Esophagus squamous epithelium (tissue), 5 donors: ENCODE measurements at places on chromosomes 2 and 18.

GRCh38 chr2:69200107-69200520 is 186.9 kb downstream of the GFPT1 start:
- DNase-seq: no peak

- no peak for DNase-seq
Observed at GRCh38 chr2:233256048-233256447, 4.6 kb downstream of the ATG16L1 start.

DNA sequence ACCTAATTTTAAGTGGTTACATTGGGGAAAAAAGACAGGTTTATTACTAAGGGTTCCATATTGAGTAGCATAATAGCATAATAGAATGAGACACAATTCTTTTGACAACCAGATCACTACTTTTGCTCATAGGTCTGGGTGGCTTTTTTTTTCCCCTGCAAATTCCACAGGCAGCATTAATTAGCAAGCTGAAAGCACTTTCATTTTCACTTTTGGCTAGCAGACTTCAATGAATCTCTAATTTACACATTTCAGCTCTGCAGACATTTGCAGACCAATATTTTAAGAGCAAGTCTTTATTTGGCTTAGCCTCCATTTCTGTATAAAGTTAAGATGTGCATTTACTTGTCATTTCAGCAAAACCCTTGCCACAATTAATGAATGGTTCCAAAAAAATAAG is 185.5 kb downstream of the NOL4 start:
- DNase-seq: no peak

DNA sequence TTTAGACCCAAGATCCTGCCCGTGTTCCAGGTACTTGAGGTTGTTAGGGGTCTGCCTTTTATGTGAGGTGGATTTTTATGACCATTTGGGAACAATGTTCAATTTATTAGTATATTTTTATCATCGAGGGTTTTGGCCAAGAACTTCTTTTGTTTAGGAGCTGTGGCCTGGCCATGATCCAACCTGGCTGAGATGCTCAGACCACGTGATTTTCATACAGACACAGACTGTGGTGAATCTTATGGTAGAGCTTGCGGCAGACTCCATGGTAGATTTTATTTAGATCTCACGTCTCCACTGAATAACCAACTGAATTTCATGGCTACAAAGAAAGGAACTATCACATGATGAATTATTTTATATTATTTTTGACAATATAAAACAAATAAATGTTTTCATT is 405.5 kb upstream of the VWC2L start:
- no peak for DNase-seq

GRCh38 chr2:103810875-103811274 is 1043.0 kb upstream of the POU3F3 start:
- no peak for DNase-seq

GRCh38 chr2:118309257-118309945 is 221.1 kb downstream of the INSIG2 start:
- no peak for DNase-seq

DNA sequence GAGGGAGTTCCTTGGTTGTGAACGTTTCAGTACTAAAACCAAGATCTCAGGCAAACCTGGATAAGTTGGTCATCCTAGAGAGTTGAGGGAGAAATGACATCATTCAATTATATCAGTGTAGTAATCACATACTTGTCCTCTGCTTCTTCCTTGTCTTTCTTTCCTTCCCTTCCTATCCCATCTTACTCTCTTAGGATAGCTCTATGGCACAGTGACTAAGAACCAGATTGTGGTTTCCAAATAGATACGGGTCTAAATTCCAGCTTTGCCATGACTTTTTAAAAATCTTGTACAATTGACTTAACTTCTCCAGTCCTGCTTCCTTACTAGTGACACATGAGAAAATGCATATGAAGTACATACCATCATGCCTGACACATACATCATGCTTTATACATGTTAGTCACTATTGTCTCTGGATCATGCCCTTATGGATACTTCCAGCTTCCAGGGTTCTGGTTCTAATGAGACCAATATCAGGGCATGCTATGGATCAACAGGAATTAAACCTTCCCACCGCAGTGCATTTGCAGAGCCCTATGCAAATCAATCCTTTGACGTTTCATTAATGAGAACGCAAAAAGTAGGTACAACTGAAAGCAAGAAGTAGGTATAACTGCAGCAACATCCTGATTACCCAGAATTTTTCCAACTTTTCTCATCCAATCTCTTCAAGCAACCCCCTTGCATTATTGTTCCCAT is 168.0 kb upstream of the KLF7 start:
- DNase-seq: no peak

- DNase-seq: no peak
Observed at GRCh38 chr2:50491541-50492476, 540.1 kb downstream of the NRXN1 start.

DNA sequence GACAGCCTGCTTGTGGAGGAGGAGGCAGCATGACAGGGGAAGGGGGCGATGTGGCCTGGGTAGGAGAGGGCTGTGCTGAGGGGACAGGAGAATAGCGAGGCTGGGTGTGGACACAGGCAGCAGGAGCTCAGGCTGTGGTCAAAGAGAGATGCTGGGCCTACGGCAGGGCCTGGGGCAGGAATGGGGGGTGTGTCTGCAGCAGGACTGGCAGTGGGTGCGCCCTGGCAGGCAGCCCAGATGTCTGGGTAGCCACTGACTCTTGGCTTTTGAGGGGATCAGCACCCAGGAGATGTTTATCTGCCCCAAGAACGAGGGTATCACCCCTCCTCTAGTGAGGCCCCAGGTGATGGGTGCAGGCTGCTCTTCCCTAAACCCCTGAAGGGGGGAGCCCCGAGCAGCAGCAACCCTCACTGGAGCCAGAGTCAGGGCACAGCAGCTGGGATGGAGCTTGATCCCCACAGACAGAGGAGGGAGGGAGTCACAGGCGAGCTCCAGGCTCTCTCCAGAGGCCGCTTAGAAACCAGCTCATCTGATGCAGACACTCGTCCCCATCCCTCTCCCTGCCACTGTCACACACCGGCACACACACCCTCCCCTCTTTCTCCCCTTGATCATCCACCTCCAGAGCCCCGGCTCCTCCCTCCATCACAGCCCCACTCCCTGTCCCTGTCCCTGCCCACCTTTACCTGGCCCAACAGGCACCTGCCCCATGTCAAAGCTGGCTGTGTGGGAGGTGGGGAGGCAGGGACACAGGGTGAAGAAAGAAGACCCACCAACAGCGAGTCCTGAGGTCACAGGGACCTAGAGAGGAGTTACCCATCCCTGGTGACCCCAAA is 29.8 kb upstream of the TNS1 start:
- DNase-seq: no peak

DNA sequence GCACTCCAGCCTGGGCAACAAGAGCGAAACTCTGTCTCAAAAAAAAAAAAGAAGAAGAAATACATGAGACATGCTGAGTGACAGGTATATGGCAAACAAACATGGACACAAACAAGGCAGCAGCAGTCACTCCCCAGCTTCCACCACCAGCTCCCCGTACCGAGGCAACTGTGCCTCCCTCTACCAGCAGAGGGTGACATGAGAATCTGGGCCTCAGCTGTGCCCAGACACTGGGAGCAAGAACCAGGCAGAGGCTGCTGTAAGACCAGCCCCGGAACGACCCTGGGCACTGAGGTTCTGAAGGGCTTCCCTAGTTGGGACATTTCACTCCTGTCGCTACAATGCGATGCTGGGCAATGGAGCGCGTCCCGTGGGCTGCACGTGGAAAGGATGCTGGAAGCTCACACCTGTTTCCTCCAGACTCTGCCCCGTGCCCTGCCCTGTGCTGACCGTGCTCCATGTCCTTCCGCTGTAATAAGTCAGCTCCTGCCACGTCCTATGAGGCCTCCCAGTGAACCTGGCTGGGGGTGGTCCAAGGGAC is 37.1 kb downstream of the BOK start:
- DNase-seq: no peak

DNA sequence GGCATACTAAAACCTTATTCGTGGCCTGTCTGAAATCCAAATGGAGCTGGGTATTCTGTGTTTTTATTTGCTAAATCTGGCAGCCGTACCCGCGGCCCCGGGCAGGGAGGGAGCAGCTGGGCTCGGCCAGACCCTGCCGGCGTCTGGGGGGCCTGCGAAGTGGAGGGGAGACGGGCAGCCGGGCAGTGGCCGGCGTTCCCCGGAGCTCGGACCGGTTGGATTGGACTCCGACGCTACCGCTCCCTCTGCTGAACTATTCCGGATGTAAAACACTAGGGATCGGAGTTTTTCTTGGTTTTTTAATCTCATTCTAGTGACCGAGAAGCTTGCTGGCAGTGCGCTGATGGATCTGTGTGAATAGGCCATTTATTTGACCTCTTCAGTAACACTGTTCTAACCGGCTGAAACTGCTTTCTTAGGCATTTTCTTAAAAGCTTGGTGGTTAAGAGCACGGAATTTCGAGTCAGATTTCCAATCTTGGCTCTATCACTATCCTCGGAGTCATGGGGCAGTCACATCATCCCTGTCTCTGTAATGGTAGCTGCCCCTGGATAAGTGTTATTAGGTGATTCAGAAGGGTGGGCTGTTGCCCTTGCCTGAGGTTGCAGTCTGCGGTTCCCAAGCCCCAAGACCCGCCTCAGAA is 694 bp downstream of the UNC50 start:
- no peak for DNase-seq

DNA sequence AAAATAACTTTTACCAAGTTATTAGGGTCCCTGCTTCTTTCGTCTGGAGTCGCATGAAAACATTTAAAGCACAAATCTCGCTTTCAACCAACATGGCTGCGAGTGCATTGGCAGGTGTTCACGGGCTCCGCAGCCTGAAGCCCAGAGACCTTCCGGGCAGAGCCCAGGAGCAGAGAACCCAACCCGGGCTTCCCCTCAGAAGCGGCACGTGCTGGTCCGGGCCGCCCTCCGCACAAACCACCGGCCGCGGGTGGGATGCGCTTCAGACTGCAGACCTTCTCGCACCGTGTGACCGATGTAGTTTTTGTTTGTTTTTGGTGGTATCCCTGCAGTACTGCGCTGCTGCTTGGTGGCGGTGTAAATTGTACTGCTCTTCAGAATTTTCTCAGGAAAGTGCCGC is 105.6 kb upstream of the TPO start:
- DNase-seq: no peak

DNA sequence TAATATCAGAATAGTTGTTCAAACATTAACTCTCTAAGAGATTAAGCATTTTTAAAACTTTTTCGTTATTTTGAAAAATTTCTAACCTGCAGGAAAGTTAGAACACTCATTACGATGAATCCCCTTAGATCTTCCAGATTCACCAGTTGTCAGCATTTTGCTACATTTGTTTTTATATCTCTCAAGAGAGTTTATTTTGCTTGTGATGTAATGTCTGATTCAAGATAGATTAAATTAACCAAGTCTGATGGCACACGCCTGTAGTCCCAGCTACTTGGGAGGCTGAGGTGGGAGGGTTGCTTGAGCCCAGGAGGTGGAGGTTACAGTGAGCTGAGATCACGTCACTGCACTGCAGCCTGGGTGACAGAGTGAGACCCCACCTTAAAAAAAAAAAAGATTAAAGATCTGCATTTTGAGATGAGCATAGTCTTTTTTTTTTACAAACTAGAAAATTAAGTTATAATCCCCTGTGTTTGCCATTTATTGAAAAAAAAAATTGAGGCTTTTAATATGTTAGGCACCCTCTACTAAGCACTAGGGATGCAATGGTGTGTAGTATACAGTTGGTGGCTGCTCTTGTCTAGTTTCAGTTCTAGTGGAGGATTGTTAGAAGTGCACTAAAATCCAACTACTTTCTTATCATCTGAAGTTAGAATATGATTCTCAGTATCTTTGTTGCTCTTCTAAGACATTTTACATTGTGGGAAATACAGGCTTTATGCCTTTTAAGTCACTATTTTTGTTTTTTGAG is 20.9 kb downstream of the RAB10 start:
- no peak for DNase-seq

DNA sequence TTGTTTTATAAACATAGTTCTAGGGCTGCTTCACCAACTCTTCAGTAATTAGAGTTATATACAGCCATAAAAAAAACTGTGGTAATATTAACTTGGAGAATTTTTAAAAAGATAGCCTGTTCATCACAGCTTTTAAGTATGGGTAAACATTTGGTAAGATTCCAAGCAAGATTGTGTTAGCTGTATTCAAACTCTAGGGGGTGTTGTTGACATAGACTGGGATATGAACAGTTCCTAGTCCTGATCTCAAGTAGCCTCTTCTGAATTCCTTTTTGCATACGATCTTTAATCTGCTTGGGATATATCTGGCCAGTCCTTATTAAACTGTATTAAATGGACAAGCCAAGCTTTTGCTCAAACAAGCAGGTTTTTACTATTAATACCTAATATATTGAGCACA is 13.4 kb downstream of the NOP58 start:
- DNase-seq: no peak

DNA sequence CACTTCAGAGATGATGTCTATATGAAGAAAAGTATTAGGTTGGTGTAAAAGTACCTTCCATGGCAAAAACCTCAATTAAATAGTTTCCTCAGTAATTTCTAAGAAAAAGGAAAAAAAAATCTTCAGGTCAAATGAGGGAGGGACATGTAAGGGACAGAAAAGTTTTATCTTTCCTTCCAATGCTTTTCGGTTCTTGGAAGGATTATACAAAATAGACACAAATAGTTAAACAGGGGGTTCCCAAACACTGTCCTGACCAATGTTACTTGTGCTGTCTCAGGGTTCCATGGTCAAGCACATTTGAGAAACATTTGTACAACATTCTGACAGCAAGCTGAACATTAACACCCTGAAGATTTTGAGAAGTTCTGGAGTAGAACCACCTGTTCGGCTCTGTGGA is 22.0 kb downstream of the ERMN start:
- DNase-seq: no peak

- DNase-seq: no peak
Observed at GRCh38 chr2:40279001-40279400, 172.9 kb downstream of the SLC8A1 start.

DNA sequence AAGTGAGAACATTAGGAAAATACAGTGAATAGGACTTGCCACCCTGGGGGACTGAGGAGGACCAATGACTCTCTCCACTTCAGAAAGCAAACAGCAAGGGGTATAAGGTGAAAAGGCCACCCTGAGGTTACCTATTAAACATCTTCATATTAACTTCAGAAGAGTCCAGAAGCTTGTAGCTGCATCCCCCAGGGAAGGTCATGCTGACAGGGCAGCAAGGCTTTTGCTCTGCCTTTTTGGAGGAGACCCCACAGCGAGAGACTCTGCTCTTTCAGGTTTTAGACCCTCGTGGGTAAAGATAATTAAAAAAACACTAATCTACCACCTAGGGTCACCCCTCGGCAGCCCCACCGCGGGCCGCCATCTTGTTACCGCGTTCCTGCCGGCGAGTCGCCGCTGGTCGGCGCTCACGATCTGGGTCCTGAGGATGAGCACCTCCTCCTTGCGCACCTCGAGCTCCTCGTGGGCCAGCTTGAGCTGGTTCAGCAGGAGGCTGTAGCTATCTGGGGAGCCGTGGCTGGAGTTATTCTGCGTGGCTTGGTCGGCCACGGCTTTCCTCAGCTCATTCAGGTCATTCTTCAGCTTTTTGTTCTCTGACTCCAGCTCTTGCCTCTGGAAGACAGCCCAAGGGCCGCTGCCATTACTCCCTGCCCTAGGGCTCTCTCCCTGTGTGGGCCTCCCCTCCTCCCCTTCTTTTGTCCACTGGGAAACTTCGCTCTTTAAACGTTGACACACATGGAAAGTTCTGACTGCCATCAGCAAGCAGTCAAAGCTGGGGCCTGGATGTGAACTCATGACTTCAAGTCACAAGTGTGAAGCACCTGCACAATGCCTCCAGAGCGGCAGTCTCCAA is 50.7 kb upstream of the ACAA2 start:
- no peak for DNase-seq
